ENCODE measurements at places on chromosomes 2 and 18.
A peak's percentile ranks its signal among the peaks of the same experiment; 100 is the strongest.

- no peak for DNase-seq
Observed at GRCh38 chr2:195037045-195037444, 620.0 kb upstream of the SLC39A10 start.

GRCh38 chr2:70779911-70780545, 10.4 kb downstream of the FIGLA start:
- no peak for DNase-seq

- no peak for DNase-seq
Observed at GRCh38 chr18:43396266-43396665, 119.0 kb upstream of the SYT4 start.

GRCh38 chr18:6920099-6920955, 190.8 kb downstream of the ARHGAP28 start:
- peak; percentile 20 for DNase-seq

DNA sequence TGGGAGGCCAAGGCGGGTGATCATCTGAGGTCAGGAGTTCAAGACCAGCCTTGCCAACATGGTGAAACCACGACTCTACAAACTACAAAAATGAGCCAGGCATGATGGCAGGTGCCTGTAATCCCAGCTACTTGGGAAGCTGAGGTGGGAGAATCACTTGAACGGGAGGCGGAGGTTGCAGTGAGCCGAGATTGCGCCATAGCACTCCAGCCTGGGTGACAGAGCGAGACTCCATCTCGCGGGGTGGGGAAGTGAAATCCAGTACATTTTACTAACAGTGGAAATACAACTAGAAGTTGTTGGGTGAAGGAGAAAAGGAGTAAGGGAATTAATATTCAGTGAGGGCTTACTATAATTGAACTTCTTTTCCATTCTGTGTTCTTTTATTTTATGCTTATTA, 13.2 kb upstream of the ENOSF1 start:
- no peak for DNase-seq

GRCh38 chr2:36834731-36835524, 131.4 kb downstream of the STRN start:
- DNase-seq = no peak

- no peak for DNase-seq
Observed at GRCh38 chr2:217283460-217283859, 423.6 kb upstream of the TNP1 start.

DNA sequence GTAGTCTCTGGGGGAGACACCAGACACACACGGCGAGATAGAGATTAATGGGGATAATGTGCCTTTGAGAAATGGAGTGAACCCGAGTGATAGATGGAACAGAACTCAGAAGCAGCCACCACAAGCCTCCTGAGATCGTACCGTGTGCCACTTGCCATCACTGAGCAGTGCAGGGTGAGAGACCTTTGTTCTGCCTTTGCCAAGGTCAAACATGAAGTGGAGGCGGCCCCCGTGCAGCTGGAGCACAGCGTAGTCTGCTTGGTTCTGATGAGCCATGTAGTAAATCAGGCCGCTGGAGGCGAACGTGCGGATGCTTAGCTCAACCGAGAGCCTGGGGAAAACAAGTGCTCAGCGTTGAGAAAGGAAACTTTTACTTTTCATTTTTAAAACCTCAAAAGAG, 167.0 kb downstream of the LAMA1 start:
- DNase-seq = no peak

DNA sequence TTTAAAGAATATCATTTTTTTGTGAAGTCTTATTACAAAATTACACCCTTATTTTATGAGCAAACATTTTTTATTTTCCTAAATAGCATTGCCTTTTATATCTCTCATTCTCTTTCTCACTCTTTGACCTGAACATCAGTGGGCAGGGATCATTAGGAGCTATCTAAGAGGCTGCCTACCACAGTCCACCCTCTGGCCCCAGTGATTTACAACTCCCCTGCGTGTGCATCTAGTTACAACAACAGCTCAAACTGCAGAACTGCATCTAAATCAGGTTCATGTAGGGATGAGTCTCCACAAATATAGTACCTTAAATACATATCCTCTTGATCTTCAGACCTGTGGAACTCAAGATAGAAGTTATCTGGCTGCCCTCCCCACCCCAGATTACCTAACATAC, 172.4 kb upstream of the CXCR4 start:
- DNase-seq = no peak

DNA sequence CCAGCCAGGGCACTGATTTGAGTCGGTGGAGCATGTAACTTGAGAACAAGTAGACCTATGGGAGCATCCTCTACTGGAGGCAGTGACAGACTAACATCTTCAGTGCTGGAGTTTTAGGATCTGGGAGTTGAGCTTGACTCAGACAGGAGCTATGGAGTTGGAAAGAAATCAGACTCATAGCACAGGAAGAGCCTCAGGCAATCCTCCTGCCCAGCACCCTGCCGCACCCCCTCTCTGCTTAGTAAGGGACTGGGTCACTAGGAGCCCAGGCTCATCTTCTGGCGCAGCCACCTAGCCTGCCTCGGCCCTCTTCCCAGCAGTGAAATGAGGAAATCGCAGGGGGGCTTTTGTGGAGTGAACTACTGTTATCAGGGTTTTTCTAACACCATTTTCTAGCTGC, 3.6 kb downstream of the ARID5A start:
- DNase-seq = no peak

DNA sequence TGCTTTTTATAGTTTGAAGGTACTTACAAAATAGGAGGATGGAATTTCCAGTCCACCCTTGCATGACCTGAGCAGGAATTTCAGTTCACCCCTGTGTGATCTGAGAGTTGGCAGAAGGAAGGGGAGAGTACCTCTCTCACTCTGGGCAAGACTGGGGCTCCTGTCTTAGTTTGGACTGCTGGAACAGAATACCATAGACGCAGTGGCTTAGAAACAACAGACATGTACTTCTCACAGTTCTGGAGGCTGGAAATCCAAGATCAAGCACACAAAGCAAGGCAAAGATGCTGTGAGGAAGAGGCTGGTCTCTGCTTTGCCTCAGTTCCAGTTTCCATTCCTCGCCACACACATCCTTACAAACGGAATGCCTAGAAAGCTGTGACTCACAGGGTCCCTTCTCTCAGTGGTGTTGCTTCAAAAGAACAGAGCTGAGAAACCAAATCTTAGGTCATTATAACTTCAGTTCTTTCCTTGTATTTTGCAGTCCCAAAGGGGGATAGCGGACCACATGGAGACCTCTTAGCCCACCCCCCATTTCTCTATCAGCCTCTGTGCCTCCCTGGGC, 108.8 kb upstream of the HAAO start:
- no peak for DNase-seq

DNA sequence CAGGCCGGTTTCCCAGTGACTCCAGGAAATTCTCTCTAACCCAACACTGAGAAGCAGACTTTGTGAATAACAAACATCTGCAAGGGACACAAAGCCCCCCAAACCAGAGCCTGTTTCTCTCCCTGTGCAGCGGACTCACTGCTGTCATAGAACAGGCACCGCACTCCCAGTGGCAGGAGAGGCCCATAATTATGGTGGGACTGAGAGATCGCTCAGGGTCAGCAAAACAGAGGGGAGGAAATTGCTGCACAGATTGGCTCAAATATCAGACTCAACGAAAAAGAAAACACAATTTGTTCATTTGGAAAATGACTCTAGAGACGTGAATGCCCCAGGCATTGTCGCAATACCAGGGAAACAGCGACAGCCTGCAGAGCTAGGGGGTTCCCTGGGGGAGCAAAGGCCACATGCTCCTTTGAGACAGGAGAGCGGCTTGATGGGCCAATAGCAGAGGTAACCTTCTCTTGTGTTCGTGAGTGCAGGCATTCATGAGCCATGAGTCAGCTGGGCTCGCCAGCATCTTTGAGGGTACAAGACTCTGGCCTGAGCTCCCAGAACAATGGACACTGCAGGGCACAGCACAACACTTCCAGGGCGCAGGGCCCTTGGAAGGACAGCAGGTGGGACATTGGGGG, 143.3 kb upstream of the KLHL29 start:
- no peak for DNase-seq

- no peak for DNase-seq
Observed at GRCh38 chr2:157725846-157726245, 97.2 kb upstream of the ACVR1C start.

DNA sequence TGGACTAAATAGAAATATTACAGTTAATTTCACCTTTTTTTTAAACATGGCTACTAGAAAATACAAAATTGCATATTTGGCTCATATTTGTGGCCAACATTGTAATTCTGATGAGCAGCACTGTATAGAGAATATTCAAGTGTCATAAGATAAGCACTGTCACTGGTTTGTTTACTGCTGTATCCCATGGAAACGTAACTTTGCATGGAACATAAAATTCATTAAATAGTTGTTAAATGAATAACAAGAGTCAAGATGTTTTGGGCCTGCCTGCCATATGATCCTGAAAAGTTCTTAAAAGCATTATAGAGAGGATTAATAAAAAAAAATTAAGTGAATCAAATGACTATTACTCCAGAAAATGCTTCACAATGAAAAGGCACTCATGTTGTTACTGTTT, 763.7 kb upstream of the CRIM1 start:
- no peak for DNase-seq

GRCh38 chr2:20130821-20131645, 79.6 kb upstream of the LAPTM4A start:
- DNase-seq = no peak

GRCh38 chr2:68789603-68790002, 55.0 kb downstream of the ARHGAP25 start:
- no peak for DNase-seq

- no peak for DNase-seq
Observed at GRCh38 chr2:97727296-97727695, 13.9 kb downstream of the ZAP70 start.
